MV-4-11 (cell line): ENCODE measurements at places on chromosomes 7 and 10.

- no peak for DNase-seq
These were observed 20.5 kb downstream of the GRID1 start for GRCh38 chr10:86345859-86346798.

- peak; percentile 43 for DNase-seq
These were observed 29.4 kb downstream of the GRID1 start for GRCh38 chr10:86337121-86337601.

- DNase-seq = peak; percentile 82
These were observed 2.8 kb downstream of the ZNF746 start for GRCh38 chr7:149494738-149495368.

DNA sequence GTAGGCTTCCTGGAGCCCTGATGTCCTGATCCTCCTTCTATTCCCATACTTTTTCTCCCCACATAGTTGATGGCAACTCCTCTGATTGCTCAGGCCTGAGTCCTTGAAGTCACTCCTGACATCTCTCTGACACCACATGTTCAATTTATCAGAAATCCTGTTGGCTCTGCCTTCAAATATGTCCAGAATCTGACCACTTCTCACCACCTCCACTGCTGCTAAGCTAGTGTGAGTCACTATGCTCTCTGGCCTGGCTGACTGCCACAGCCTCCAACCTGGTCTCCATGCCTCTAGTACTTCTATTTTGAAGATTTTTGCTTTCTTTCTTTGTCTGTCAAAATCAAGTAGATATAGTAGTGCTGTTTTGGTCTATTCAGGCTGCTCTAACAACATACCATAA, 53.0 kb downstream of the TMEM229A start:
- DNase-seq = no peak

GRCh38 chr10:35605191-35605590, at the start of gene GJD4:
GJD4 (plus strand) TSS chr10:35605341; CDS start chr10:35605568, 227 bp downstream.
- no peak for DNase-seq

DNA sequence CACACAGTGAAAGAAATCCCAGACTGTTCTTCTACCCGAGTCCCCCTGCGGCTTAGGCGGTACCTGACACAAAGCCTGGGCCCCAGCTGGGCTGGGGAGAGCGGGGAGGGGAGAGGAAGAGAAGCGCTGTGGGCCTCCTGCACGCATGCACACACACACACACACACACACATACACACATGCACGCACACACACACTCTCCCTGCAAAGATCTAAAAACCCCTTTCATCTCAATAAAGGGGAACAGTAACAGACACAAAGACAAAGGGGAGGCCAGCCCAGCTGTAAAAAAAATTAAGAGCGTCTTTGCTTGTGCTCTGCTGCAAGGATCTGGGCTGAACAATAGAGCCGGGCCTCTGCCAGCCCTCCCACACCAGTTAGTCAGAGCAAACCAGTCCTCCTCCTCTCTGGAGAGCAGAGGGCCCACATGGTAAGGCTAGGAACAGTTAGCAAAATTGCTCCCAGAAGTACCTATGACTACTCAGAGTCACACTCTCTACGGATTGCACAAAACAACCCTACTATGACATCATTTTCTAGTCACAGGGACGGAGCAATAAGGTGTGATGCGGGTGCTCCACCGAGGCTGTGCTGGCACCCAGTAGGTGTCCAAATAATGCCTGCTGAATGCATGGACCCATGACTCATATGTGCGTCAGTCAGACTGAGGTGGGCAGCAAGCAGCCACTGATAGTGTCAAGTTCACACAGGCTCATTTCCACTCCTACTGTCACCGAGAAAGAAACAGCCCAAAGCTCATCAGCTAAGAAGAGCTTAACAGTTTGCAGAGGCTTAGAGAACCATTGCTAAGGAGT, 9.2 kb downstream of the ITPRIP start:
- DNase-seq = peak; percentile 63

DNA sequence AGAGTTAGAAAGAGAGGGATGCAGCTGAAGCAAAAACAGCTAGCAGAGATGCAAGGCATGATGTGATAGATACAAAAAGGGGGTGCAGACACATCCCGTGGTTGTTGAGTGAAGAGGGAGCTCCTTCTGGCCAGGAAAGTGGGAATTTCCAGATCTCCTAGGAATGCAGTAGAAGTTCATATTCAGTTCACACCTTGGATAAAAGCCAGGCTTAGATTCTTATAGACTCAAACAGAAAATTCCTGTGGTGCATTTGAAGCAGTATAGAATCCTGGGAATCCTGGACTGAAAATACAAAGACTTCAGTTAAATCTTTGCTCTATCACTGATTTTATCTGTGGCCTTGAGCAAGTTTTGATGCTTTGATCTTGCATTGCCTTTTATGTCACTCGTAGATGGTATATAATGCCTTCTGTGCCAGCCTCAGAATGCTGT, 33.9 kb downstream of the SGPL1 start:
- no peak for DNase-seq

DNA sequence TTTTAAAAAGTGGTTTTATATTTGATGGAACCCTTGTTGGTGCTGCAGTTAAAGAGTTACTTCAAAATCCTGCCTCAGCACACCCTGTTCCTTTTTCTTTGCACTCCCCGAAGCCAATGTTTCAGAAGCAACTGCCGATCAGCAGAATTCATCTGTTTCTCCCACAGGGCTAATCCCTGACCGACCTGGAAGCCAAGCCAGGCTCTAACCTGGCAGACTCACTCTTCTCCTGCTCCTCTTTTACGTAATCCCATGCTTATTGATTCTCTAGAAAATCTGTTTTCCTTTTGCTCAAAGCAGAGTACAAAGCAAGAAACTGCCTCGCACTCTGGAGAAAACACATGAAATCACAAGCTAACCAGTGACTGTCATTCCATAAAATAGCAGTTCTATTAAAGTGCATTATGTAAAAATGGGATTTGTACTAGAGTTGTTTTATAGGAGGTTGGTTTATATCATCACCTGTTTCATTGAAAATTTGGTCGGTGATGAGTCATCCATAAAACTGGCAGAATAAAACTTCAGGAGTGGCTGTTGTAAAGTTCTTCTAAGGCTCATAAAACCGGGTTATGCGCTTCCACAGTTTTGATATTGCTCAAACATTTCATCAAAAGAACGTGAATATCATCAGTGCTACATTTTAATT, 99.9 kb downstream of the CNTNAP2 start:
- DNase-seq = no peak

- no peak for DNase-seq
These were observed 248.8 kb upstream of the NEBL start for GRCh38 chr10:21145751-21146435.

DNA sequence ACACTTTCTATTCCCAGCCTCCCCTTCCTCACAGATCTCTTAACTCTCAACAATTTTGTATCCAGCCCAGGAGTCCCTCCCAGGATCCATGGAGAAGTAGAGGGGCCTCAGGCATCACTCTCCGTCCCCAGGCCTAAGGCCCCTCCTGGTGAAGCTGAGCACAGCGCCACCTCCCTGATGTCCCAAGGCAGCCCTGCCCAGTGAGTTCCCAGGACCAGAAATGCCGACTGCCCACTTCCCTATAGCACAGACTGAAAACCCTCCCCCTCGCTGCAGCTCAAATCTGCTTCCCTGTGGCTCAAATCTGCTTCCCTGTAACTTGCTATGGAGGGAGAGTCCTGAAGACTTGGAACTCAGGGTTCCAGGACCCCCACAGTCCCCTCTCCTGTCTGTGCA, 35.6 kb downstream of the YKT6 start:
- peak; percentile 72 for DNase-seq

DNA sequence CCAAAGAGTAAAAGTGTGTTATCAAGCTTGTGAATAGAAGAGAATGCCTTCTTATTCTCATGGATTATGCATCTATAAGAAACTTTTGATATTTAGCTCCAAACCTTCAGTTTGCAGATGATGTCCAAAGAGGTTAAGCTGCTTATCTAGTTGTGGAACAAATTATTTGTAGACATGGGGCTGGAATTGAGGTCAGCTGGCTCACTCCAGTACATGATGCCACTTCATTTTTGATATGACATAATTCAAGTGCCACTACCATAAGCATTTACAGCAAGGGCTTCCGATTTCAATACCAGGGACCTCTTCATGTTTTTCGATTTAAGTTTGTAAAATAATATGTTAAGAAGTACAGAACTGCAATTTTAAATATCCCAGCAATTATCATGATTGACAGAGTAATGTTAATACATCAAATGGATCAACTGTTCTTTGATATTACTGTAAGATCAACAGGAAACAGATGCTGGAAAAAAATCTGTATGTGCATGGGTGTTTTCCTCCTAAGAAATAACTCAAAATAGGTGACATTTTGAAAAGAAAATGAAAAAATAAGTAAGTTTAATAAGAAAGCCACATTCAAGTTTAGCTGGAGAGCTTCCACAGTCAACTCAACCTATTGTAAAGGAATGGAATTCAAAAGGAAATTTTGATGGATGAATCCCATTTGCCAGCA, 12.7 kb downstream of the FAM3C start:
- no peak for DNase-seq

- no peak for DNase-seq
These were observed 59.9 kb upstream of the ECHDC3 start for GRCh38 chr10:11682267-11682683.

DNA sequence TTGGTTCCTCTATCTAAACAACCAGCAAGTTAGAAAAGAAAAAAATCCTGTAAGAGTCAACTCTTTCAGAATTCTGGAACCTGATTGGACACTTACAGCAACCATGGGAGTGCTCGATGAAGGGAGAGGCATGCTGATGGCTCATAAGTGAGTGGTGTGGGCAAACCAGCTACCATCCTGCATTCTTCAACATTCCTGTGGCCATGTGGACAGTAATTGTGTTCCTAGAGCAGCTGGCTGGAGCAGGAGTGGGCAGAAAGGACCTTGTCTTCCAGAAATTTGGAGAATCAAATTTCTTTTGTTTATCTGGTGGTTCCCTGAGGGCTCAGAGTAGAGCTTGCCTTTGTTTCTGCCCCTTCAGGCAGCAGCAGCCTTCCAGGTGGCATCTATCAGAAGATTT, 22.5 kb upstream of the MYL7 start:
- no peak for DNase-seq

- no peak for DNase-seq
These were observed 204.0 kb upstream of the ZNF32 start for GRCh38 chr10:43852644-43853214.

GRCh38 chr7:90749262-90749661, 153.1 kb downstream of the CDK14 start:
- no peak for DNase-seq

- DNase-seq = peak; percentile 71
These were observed 5.7 kb downstream of the KAZALD1 start for GRCh38 chr10:101067356-101068083.

GRCh38 chr10:11714750-11715365, 27.3 kb upstream of the ECHDC3 start:
- DNase-seq = no peak

GRCh38 chr10:49534670-49535381, 4.1 kb downstream of the ERCC6 start:
- peak; percentile 81 for DNase-seq

DNA sequence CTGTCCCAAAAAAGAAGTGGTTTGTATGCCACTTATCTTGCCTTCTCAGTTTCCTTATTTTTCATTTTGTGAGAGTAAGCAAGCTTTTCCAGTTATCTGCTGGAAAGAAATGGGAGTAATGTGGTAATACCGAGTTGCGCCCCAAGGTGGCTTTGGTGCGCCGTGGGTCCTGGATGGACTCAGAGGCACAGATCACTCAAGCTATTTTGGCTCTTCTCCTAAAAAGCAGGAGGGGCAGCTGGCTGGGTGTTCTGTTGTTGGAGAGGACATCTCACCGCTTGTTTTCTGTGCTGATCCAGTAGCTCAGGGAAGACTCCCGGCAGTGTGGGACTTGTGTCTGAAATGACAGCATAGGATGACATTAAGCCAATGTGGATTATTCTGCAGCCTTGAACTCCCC, 16.4 kb downstream of the PRKRIP1 start:
- peak; percentile 42 for DNase-seq

GRCh38 chr7:7816084-7816483, 97.7 kb upstream of the RPA3 start:
- DNase-seq = peak; percentile 26

DNA sequence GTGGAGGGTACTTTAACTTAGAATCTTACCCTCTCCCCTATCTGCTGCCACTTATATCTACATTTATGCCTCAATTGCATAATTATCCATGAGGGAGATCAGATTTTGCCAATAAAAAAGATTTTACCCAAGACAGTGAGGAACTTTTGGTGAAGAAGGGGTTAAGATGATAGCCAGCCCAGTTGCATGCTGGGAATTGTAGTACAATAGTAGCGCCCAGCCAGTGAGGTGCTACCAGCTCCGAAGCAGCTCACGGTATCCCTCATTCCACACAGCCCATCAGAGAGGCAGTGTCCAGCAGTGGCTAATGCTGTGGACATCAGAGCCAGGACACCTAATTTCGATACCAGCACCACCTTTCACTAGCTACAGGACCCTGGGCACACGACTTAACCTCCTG, 5.9 kb upstream of the LGI1 start:
- no peak for DNase-seq

DNA sequence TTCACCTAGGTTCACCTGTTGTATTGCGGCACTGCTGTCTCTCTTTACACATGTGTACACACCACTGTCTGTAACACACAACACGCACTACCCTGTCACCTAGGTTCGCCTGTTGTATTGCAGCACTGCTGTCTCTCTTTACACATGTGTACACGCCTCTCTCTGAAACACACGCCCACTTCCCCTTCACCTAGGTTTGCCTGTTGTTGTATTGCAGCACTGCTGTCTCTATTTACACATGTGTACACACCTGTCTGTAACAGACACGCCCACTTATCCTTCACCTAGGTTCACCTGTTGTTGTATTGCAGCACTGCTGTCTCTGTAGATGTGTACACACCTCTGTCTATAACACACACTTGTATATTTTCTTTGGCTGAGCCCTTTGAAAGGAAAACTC, 51.5 kb downstream of the WDR37 start:
- no peak for DNase-seq

GRCh38 chr10:4029866-4030265, 244.9 kb upstream of the KLF6 start:
- no peak for DNase-seq

DNA sequence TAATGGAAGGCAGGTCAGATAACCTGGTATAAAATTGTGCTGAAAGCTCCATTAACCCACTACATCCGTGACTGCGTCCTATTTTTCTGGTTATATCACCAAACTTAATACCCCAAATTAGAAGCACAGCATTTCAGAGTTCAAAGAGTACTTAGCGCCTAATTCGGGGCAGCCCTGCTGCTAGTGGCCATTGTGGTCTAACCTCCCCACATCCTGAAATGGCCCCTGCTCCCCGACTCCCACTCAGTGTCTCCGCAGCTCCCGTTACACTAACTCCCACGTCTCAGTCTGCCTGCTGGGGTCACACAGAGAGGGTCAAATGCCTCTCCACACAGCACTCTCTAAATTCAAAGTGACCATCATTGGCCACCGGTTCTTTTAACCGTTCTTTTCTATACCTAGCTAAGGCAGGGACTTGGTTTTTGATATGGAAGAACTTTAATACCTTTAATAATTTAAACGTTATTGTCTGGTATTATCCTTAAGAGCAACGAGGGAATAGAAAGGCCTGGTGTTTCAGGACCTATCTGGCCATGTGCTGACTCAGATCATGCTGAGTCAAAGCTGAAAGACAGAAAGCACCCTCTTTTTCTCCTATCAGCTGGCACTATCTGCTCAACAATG, 117.1 kb downstream of the KMT2E start:
- peak; percentile 31 for DNase-seq
